ENCODE measurements at places on chromosomes 6 and 20.

DNA sequence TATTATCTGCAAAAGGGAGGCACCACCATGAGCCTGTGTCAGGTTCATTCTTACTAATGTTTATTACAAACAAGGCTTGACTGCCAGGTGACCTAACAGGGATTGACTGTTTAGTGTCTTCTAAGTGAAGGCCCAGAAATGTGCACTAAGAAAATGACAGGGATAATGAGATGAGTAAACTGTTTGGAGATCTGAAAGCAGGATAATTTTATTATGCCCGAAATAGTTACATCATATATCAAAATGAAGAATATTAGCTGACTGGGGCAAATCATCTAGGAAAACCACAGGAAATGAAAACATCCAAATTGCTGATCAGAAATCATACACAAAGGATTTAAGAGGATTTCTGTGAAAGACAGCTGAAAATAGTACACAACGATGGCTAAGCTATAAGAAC, 516.7 kb downstream of the HDGFL1 start:
- no peak for DNase-seq

GRCh38 chr20:51400051-51400926, 142.2 kb downstream of the NFATC2 start:
- peak; percentile 15 for DNase-seq

GRCh38 chr20:44750081-44750805, 4.6 kb downstream of the KCNK15 start:
- no peak for DNase-seq

DNA sequence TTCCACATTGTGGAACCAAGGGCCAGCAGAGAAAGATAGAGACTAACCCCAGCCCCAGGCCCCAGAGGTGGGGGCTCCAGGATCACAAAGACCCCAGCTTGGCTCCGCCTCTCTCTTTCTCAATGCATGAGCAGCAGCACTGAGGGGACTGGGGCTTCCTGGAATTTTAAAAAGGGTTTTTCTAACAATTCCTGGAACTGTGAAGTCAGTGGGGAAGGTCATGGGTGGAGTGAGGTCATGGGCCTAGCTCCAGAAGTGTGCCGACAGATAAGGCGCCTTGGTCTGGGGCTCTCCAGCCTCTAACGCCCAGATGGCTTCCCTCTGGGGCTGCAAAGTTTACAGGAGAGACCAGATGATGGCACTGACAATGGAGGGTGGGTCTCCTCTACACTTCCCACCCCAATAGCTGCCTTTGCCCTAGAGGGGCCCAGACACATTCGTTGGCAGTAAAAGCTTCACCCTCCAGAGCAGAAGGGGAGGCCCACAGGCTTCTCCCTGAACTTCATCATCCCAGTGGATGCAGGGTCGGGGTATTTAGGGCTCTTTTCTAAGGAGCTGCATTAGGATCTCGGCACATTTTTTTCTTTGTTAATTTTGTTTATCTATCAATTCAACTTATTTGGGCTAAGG, 46.9 kb upstream of the CD93 start:
- no peak for DNase-seq

DNA sequence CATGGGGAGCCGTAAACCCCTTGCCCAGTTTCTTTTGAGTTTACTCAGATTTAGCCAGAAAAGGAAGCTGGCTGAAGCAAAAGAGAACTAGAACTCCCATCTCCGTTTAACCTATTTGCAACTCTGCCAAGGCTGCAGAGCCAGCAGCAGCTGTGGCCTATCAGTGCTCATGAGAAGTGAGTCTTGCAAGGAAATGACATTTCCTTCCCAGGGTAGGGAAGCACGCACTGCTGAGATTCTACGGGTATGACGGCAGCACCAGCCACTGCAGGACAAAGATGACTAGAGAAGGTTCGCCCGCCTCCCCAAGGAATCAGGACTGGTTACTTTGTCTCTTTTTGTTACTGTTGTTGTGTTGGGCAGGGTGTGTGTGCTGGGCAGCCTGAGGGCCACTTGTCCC, 47.6 kb downstream of the PPP1R3G start:
- no peak for DNase-seq

DNA sequence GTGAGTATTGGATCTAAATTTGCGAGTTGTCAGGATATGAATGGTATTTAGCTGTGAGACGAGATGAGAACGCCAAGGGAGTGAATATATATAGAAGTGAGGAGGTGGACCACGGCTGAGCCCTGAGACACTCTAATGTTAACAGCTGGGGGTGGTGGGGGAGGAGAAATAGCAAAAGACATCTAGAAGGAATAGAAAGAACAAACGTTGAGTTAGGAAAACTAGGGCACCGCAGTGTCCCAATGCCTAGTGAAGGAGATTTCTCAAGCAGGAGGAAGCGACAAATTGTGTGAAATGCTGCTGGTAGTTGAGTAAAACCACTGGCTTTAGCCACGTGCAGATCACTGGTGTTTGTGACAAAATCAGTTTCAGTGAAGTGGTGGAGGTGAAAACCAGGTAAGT, 56.9 kb downstream of the CD164 start:
- no peak for DNase-seq

DNA sequence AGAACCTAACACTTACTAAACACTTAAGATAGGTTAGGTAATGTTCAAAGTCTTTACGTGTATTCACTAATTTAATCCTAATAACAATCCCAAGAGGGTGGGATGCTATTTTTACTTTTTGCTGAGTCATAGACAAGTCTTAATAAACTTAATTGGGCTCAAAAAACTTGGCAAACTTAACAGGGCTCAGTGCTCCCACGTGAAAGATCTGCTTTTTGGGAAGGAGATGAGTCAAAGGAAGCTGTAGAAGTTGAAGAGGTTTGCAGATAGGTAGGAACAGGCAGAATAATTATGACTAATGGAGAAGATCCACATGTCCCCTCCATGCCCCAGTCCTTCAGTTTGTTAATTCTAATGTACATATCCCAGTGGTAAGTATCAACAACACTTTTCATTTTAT, 44.5 kb upstream of the STMND1 start:
- no peak for DNase-seq

GRCh38 chr6:158765499-158766068, 53.6 kb downstream of the EZR start:
- DNase-seq: no peak

DNA sequence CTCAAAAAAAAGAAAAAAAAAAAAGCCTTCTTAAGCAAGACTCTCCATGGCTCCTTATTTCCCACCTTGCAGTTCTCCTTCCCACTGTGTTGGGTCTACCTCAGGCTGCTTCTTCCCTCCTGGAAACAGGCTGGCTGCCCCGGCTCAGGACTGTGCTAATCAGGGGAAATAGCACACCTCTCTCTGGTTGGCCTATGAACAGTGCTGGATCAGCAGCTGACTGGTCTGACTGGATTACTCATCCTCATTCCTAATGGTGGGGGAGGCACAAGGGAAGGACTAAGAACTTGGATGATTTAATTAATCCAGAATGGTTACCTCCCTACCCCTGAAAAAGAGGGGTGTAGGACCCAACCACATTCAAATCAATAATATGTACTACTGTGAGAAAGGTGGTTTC, 3.9 kb upstream of the SRSF3 start:
- DNase-seq: peak; percentile 86

DNA sequence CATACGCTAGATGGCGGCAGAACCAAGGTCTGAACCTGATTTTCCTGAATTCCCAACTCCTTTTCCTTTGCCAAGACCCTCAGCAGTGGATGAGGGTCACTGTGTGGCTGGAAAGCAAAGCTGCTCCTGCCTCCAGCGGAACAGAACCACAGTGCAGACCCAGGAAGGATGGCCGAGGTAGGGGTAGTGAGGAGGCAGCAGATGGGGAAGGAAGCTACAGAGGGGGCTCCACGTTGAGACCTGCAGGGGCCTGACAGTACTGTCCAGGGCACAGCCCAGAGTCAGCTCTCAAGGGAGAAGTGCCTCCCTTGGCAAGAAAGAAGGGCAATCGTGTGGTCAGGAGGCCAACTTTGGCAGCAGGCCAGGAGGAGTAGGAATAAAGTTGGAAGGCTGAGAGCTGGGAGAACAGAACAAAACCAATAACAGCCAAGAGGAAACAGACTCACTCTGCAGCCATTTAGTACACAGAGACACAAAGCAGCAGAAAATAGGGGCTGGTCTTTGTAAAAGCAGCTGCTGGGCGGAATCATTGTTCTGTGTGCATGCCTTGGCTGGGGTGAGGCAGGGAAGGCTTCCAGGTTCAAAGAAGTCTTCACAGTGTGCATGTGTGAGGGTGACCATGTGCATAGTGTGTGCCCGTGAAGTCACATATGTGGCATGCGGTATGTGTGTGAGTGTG, 3.1 kb downstream of the GABRR2 start:
- DNase-seq: peak; percentile 70

- DNase-seq: peak; percentile 64
These were observed 146.3 kb upstream of the RNF24 start for GRCh38 chr20:4161401-4162251.

Measured in kidney tubule cell (primary cell).